Spleen (tissue), 13 donors: ENCODE measurements at places on chromosomes 3 and 15. TPM values are rescaled to one million over a fixed set of nuclear protein-coding genes. Genes with fewer than 3 reads are reported as not detected.

LIPH gene
- polyA plus RNA-seq = 0.09 TPM

HHLA2 gene
- 0.10 TPM for polyA plus RNA-seq

DNA sequence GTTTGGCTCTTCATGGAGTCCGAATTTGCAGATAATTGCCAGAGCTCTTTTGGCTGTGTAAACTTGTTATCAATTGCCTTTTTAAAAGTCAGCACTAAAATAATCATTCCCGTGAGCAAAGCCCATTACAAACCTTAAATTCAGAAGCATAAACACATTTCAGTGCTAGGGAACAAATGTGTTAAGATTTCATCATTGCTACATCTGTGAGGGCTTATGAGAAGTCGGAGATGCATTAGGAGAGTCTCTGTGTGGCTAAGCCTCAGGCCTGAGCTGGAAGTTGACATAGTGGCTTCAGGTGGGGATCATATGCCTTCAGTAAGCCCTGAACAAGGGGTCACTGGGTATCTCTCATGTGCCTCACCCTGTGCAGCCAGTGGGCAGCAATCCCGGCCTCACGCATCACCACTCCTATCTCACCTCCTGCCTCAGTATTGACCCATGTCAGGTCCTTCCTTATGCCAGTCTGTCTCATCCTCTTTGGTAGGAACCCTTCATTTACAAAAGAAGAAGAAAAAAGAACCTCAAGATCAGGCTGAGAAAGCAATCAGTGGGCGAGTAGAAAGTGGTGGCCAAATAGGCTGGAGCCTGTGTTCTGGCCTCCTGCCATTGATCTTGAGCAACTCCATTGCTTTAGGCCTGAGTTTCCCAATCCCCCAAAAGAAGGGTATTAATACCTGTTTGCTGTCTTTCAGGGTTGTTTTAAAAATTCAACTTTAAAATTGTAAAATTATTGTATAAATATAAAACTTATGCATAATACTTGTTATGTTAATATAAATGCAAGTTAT is 233.5 kb downstream of the IL20RB start:
- no peak for DNase-seq

GRCh38 chr3:170953736-170954135 is 45.3 kb upstream of the EIF5A2 start:
- no peak for DNase-seq

MCF2L2 gene
- polyA plus RNA-seq = 1.8 TPM

DNA sequence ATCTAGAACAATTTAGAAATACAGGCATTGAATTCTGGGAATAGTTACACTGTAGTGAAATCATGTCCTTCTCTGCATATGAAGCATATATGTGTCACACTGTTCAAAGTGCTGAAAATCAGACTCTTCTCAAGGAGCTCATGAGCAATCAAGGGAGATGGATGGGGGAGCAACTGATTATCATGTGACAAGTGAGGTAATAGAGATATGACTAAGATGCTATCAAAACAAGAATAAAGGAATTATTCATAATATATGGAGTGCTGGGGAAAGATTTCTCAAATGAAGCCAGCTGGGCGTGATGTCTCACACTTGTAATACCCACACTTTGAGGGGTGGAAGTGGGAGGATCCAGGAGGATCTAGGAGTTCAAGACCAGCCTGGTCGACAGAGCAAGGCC is 74.9 kb upstream of the CHRNB4 start:
- DNase-seq = no peak

- DNase-seq = no peak
Measured at GRCh38 chr3:157132936-157133335, 27.0 kb downstream of the CCNL1 start.

ST6GAL1 gene
- 67.5 TPM for polyA plus RNA-seq

FANCD2OS gene
- polyA plus RNA-seq = not detected

RNF7 gene
- 93.9 TPM for polyA plus RNA-seq

RMDN3 gene
- polyA plus RNA-seq = 13.0 TPM

SLC2A2 gene
- polyA plus RNA-seq = not detected

DNA sequence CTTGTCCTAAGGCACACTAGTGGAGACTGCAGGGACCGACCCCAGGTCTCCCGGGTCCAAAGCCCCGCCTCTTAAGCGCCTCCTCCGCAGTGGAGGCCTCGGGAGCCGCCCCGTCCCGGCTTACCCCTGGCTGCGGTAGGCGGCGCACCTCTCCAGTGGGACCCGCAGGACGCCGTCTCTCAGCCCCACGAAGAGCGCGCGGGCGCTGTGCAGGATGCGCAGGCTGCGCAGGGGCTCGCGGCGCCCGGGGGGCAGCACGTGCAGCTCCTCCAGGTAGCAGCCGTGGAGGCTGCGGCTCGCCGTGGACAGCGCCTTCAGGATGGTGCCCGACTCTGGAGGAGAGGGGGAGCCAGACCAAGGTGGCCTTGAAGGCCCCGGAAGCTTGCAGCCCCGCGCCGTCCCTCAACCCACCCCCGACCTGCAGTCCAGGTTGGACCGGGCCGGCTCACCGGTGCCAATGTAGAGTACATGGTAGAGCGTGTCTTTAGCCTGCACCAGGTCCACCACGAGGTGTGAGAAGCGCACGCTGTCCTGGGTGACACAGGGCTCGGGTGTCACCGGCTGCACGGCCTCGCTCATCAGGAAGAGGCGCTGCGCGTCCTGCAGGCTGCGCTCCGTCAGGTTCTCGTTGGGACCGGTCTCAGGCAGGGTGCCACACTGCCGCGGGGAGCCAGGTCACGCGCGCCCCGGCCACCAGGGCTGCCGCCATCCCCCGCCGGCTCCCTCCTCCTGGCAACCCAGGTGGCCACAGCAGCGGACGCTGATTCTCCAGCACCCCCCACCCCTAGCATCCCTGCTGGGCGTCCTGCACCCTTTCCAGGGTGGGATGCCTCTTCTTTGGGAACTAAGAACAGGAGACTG is 105.5 kb downstream of the SEMA5B start:
- peak; percentile 79 for DNase-seq

PARP6 gene
- polyA plus RNA-seq = 43.9 TPM

DNA sequence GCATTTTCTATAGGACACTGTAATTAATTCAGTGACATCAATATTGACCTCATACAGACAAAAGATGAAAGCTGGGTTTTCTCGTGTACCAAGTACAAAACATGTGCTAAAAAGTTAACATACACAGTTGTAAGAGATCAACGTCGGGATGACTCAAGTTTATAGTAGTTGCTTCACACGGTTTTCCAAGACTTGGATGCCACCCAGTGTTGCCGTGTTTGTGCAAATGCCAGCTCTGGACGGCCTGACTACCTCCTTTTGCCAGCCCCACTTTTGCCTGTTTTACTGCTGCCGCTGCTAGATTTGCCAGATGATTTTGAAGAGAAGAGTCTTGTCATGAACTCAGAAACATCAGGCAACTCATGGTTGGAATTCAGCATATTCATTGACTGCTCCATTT is 17.6 kb downstream of the EMC7 start:
- no peak for DNase-seq

GRCh38 chr3:167919590-167919989 is 176.1 kb downstream of the GOLIM4 start:
- DNase-seq = no peak

PRTG gene
- polyA plus RNA-seq = 0.02 TPM

VPS39 gene
- polyA plus RNA-seq = 25.9 TPM

GRCh38 chr15:38479756-38480155 is 25.8 kb downstream of the FAM98B start:
- DNase-seq = no peak
